ENCODE measurements at places on chromosomes 5 and 9.

- DNase-seq = no peak
Measured at GRCh38 chr5:79590396-79590999, 21.7 kb upstream of the TENT2 start.

GRCh38 chr9:14769230-14769571, 46.7 kb upstream of the CER1 start:
- no peak for DNase-seq

GRCh38 chr5:1447671-1448361, 2.6 kb upstream of the SLC6A3 start:
- peak; percentile 28 for DNase-seq

DNA sequence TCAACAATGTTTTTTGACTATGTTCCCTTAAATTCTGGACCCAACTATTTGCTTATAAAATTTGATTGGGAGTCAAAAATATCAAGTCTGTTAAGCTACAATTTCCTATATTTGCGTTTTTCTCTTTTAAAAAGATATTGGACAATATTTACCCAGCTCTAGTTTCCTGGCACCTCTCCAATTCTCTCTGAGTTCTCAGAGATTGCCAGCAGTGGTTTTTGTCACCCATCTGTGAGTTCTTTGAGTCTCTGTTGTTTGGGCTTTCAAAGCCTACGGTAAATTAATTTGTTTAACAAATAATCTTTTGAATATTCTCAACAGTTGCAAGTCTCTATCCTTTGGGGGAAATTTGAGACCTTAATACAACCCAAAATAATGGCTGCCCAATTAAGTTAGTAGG, 174.2 kb upstream of the PUM3 start:
- DNase-seq = no peak

- no peak for DNase-seq
Measured at GRCh38 chr5:52985306-52985705, 3.8 kb upstream of the ITGA2 start.

- DNase-seq = no peak
Measured at GRCh38 chr5:81895307-81895706, 76.5 kb upstream of the ATG10 start.

DNA sequence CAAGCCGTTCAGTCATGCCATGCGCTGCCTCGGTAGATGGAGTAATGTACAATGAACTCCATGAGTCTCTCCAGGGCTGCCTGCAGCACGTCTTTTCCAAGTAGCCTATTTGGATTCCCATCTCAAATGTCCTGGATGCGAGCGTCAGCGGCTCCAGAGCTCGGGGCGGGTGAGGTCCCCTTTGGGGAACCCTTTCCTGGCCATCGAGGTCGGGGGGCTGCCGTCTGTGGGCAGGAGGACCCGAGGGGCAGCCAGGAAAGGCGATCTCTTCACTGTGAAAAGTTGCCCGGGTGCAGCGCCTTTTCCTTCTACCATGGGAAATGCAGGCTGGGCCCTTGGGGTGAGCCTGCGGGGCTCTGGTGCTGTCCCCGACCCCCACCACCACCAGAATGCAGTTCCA, 36.9 kb upstream of the FCN2 start:
- DNase-seq = no peak

GRCh38 chr9:128972956-128973355, 25.5 kb downstream of the NUP188 start:
- DNase-seq = no peak

DNA sequence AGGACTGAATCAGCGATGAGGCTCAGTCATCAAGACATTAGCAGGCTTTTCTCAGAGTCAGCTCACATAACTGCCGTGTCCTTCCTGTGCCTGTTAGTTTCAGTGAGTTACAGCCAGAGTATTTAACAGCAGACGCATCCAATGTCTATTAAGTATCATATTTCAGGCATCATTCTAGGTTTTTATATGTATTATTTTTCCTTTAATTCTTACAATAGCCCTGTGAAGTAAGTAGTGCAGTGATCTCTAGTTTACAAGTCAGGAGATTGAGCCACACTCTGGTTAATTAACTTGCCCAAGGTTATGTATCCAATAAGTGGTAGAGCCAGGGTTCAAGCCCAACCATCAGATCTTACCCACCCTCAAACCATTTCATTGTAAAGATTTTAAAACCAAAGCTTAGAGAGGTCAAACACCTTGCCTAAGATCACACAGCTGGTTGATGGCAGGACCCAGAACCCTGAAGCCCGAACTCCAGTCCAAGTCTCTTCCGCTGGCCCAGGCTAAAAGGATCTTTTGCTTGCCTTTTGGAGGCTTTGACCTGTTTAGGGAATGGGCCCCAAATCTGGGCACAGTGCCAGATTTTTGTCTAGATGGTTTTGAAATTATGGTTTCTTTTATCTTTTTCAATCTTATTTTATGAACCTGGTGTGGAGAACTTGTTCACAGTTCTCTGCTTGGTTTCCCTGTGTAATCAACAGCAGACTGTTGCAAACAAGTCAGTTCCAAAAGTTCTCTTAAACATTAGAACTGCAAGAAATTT, 261.2 kb upstream of the CLINT1 start:
- DNase-seq = no peak
